ENCODE measurements at places on chromosomes 7 and 10.

- DNase-seq, result no peak
Measured at GRCh38 chr10:116632596-116633215, 12.0 kb downstream of the PNLIPRP2 start.

GRCh38 chr7:145718129-145718528, 398.5 kb upstream of the CNTNAP2 start:
- DNase-seq, result no peak

DNA sequence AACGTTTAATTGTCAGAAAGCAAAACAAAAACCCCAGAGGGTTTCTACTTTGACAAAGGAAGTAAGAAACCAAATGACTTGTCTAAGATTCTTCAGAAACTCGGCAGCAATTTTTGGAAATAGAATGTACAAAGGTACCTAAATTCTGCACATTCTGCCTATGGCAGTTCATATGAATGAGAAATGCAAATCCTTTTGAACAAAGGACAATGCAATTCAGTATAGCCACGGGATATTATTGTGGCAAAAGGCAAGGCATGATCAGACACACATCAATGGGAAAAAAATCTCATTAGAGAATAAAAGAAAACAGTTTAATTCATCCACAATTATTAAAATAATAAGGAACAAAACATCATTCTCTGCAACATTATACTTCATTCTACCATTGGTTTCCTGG, 93.4 kb downstream of the SEMA3C start:
- DNase-seq, result no peak

- DNase-seq, result no peak
Measured at GRCh38 chr7:4143006-4143405, 539.1 kb upstream of the FOXK1 start.

GRCh38 chr10:11270135-11270857, 252.6 kb downstream of the CELF2 start:
- peak; percentile 73 for DNase-seq

- no peak for DNase-seq
Measured at GRCh38 chr7:139658296-139658695, 119.5 kb downstream of the HIPK2 start.

GRCh38 chr10:44387853-44388251, 3.0 kb upstream of the CXCL12 start:
- no peak for DNase-seq

DNA sequence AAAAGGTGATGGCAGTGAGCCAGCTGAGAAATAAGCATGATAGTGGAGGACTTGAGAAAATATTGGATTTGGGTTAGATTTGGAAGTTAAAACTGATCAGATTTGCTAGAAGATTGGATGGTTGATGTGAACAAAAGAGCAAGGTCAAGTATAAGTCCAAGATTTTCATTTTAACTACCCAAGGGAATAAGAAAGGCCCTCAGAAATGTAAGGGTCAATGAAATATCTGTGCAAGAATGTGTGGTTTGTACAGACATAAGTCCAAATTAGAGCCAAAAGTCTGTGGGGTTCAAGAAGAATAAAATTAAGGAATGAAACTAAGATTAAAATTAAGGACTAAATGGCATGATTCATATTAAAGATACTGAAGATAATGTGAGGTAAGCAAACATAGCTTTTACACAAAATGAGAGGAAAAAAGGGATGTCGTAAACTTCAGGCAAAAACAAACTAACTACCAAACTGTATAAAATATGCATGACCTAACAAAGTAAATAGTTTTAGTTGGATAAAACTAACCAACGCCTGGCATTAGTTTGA, 78.4 kb upstream of the CACNA2D1 start:
- no peak for DNase-seq

- DNase-seq, result no peak
Measured at GRCh38 chr10:69974551-69975155, 78.0 kb upstream of the MACROH2A2 start.

- no peak for DNase-seq
Measured at GRCh38 chr10:11510281-11510680, 101.2 kb downstream of the USP6NL start.

- DNase-seq, result no peak
Measured at GRCh38 chr10:118873091-118873737, 118.4 kb upstream of the CACUL1 start.

DNA sequence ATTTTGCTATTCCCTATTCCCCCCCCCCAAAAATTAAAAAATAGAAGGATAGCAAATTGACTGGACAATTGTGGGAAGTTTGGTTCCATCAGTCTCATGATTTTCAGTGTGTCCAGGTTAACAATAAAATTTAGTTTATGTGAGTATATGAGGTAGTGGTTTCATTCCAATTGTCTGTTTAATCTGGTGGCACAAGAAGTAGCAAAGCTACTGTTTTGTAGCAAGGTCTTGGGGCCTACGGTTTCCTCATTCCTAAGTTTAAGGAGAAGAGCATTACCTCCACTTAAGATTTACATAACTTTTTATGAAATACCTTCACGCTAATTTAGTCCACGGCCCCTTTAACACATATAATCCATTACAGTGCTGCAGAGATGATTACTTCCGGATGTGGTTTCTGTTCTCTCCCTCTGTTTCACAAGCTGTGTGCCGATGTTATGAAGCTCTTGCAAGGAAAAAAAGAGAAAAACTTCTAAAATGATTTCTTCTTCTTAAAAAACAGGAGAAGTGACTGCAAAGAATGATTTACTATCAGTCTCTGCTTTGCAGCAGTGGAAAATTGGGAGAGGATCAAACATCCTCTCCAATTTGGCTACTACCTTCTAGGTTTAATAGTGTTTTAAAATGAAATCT, 32.7 kb upstream of the NPVF start:
- no peak for DNase-seq

DNA sequence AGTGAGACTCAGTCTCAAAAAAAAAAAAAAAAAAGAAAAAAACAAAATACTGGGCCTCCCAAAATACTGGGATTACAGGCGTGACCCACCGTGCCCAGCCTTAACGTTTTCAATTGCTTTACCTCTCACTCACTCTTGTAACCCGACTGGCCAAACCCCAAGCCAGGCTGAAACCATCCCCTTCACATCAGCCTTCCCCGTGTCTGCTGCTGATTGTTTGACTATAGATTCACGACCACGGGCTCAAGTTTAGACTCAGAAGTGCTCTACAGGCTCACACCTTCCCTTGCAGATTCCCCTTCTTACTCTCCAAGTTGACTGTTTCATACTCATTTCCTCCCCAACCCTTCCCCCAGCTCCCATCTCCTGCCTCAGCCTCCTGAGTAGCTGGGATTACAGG, 22.3 kb downstream of the TYW1 start:
- DNase-seq, result no peak

All from posterior cingulate gyrus (tissue), 11 donors.